ENCODE measurements at places on chromosomes 6 and 20.

DNA sequence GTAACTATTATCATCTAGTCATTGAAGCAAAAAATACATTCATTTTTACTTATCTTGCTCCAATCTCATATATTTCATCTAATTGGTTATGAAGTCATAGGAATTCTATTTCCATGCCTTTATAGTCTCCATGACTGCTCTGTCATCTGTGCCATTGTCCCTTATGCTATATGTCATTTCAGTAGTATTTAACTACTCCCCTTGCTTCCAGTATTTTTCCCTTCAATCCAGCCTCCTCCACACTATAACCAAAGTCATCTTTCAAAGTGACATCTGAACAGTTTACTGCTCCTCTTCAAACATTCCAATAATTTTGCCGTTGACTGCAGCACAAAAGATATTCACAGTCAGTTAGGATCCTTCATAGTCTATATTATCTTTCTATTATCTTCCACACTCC lies 216.6 kb upstream of the HS3ST5 start:
- DNase-seq, result no peak

GRCh38 chr6:129481706-129482105 lies 228.3 kb downstream of the ARHGAP18 start:
- no peak for DNase-seq

GRCh38 chr6:161547617-161548016 lies 273.8 kb upstream of the AGPAT4 start:
- DNase-seq, result no peak

DNA sequence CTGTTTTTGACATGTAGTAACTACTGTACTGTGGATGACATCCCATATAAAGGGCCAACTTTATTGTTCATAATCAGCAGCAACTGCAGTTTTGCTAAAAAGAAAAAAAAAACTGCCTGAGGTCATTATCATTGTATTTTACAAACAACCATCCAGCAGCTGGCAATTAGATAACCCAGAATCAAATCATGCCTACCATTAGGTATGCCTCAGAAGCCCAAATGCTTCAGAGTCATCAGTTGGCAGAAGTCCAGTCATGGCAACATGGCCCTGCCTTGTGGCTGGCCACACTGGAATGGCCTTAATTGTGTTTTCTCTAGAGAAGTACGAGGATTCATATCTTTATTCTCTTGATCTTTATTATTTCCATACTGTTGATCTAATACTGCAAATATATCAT lies 462.4 kb upstream of the NRSN1 start:
- DNase-seq, result no peak

- DNase-seq, result no peak
Observed at GRCh38 chr6:93424303-93425064, 5.1 kb upstream of the EPHA7 start.

DNA sequence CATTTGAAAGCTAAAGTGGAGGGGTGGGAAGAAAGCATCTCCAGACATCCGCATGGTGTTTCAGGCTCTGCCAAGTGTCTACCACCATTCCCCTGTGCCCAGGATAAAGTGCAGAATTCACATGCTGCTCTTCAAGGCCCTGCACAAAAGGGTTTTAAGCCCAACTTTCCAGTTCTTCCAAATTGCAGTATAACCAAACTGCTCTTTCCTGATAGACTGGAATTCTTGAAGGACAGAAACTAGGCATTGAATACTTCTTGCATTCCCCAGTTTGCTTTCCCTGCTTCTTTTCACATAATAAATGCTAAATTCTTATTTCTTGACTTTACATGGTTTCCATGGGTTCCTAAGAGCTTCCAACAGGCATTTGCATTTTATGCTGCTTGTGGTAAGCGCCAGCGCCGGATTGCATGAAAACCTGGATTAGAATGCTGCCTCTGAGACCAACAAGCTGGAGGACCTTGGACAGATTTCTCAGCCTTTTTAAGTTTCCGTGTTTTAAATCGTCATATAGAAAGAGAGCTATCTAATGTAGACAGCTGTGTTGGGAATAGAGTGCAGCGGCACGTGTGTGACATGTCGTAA lies 7.9 kb downstream of the SOX4 start:
- no peak for DNase-seq

GRCh38 chr6:137631323-137631722 lies 137.1 kb upstream of the OLIG3 start:
- DNase-seq, result no peak

- no peak for DNase-seq
Observed at GRCh38 chr6:113662688-113663333, 194.3 kb upstream of the MARCKS start.

DNA sequence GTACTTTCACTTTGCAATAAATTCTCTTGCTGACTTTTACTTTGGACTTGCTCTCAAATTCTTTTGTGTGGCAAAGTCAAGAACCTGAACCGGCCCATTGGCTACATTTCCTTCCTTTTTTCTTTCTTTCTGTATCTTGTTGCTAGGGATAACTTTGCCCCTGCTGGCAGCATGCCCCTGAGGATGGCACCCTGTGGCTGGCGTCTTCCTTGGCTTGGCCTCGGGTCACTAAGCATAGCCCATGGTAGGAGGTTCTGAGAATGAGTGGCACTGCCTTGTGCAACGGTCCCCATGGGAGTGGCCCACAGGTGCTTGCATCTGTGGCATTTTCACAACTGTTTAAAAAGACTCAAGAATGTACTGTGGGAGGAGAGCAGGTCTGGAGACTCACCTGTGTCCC lies 14.0 kb upstream of the HLA-F start:
- DNase-seq, result no peak

DNA sequence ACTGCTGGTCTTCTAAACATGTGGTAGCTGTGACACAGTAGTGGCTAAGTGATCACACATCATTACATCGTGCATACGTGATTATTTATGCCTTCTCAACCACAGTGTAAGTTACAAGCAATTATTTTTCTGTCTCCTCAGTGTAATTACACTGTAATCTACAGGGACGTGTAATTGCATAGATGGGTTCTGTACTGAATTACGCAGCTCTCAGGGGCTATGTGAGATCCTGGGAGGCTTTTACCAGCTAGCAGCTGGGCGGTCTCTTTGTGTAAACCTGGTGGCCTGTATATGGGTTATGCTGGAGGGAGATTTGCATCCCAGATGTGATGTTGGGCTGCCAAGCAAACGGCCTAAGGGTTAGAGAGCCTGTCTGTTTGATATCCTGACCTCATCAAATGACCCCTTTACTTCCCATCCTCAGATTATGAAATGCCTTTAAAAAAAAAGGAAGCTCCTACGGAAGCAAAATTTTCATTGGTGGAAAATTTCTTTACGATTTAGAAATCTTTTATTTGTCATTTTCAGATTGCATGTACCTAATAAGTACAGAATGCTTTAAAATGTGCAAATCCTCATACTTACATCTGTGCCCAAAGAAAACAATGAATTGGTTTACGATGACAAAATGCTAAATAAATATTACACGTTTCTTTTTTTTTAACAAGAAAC lies 402.8 kb upstream of the JAG1 start:
- DNase-seq, result no peak

DNA sequence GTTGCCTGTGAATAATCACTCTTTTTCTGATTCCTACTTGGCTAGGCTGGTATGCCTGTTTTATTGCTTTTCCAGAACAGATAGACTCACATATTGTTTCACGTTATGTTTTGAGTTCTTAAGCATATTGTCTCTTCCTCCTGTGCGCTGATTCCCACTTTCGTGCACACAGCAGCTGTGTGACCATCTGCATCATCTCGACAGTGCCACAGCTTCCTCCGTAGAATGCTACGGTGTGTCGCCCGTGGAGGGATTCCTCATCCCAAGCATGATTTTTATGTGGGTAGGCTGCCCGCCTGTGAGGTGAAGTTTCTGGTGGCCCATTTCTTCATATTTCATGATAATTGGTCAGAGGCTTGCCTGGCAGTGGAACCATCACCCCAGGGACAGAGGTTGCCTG lies 31.8 kb downstream of the PLCB4 start:
- no peak for DNase-seq

GRCh38 chr6:37168811-37169495 lies 999 bp upstream of the PIM1 start:
- DNase-seq, result no peak

GRCh38 chr6:70524721-70525286 lies 41.9 kb upstream of the SDHAF4 start:
- DNase-seq, result no peak

GRCh38 chr6:9634776-9635175 lies 780.1 kb downstream of the TFAP2A start:
- DNase-seq, result no peak

GRCh38 chr6:32968867-32969684 lies 682 bp downstream of the BRD2 start:
- peak; percentile 43 for DNase-seq

- DNase-seq, result peak; percentile 37
Observed at GRCh38 chr20:50191544-50192363, 1.1 kb downstream of the CEBPB start.

DNA sequence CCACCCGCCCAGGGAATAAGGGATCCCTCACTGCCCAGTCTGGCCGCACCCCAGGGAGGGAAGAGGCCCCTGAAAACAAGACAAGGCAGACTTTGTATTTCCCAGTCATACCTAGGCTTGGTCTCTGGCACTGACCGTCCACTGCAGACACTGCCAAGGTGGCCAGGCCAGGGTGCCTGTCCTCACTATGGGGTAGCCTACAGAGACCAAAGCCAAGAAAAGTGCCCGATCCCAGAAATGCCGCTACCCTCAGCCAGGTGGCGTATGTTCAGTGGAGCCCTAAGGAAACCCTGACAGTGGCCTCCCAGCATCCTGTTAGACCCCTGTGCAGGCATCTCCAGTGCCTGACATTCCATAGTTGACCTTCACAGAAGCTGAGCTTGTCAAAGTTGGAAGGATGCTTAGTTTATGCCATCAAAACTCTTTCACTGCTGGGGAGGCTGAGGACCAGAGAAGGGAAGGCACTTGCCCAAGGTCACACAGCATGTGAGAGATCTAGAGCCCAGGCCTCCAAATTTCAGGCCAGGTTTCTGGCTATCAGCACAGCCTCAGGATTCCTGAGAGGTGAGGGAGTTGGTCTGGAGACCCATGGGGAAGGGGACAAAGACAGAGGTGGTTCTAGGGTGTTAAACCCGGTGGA lies 2.5 kb downstream of the SCRT2 start:
- DNase-seq, result no peak

DNA sequence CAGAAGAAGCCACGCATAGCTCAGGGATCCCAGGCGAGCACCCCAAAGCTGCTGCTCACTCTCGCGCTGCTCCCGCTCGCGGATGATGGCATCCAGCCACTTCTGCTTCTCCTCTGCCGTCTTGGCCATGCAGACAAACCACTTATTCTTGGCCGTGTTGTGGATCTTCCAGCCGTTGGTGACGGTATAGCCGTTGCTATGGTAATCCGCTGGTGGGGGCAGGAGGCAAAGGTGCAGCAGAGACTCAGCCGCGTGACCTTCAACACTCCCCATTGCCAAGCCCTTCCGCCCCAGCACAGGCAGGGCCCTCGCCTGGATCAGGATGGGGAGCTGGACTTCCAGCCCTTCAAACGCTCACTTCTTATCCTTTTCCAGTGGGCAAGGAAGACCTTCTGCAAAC lies 136.9 kb downstream of the PREX1 start:
- no peak for DNase-seq

DNA sequence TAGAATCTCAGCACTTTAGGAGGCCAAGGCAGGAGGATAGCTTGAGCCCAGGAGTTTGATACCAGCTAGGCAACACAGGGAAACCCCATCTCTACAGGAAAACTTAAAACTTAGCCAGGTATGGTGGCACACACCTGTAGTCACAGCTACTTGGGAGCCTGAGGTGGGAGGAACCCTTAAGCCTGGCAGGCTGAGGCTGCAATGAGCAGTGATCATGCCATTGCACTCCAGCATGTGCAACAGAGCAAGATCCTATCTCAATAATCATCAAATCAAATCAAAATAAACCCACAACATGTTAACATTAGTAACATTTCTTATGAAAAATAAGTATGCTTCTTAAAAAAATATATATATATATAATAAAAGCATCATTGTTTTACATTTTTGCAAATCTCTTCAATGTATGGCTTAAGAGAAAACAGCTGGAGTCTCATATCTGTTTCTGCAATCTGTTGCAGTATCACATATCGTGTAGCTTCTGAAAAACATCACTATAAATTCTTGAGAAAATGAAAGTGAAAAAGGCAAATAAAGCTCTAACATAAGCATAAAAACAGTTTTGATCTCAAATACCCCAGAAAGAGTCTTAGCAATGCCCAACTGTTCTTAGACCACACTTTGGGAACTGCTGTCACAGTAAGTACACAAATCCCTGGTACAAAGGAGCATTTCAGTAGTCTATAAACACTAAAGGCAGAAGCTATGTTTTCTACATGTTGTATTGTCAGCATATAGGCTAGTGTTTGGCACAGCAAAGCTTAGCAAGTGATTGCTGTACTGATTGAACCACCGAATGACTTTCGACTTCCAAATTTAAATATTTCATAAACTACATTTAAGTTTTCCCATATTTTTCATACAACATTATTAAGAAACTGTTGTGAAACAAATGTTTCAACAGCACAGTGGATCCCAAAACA lies 8.0 kb downstream of the MMUT start:
- no peak for DNase-seq

DNA sequence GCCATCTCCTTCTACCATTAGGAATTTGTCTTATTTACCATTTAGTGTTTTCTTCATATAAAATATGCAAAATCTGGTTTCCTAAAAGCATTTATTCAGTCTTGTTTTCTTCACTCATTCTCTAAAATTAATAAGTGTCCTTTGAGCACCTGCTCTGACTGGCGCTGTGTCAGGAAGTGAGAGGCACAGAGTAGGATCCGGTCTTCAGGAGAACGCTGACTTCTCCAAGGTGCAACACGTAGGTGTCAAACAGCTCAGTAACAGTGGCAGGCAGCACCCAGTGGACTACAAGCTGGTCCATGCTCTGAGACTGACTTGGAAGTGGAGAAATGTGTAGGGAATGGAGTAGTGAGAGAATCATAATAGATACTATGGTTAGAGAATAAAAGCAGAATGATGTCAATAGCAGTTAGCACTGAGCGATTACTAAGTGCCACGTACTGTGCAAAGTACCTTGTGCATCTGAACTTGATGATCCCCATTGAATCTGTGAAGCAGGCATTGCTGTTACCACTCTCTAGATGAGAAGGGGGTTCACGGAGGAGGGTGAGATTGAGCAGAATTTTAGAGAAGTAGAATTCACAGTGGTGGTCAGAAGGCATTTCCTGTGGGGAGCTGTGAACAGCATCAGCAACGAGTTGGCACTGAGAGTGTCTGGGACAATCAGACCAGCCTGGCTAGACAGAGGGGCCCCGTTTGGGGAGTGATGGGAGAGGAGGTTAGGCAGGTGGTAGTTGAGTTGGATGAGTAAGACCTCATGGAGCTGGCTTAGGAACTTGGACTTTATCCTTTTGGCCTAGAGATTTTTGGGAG lies 569.8 kb downstream of the QKI start:
- no peak for DNase-seq

GRCh38 chr20:40962733-40963504 lies 65.7 kb upstream of the TOP1 start:
- peak; percentile 55 for DNase-seq

- DNase-seq, result no peak
Observed at GRCh38 chr20:47309806-47310426, 46.6 kb downstream of the ZMYND8 start.

GRCh38 chr6:37018198-37019064 lies 13.0 kb downstream of the FGD2 start:
- peak; percentile 81 for DNase-seq
